Left ventricle myocardium inferior (tissue), 1 donor: ENCODE measurements at places on chromosomes 5 and 9. TPM values are rescaled to one million over a fixed set of nuclear protein-coding genes. Genes with fewer than 3 reads are reported as not detected.
A peak's percentile ranks its signal among the peaks of the same experiment; 100 is the strongest.

DNA sequence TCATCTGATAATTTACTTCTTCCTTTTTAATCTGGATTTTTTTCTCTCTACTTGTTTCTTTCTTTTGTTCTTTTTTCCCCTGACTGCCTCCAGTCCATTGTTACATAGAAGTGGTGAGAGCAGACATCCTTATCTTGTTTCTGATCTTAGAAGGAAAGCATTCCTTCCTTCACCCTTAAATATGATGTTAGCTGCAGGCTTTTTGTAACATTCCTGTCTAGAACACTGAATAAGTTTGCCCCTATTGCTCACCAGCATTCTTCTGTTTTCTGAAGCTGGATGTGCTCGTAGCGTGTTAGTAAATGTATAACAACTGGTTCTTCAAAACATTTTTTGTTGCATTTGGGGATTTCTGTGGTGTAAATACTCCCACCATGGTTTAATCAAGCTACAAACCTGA, 136.7 kb upstream of the NFIL3 start:
- H3K27me3 ChIP-seq: no peaks in the 10 kb centered on the region
- no peak overlapping the region for H3K27ac ChIP-seq
- no peaks in the 10 kb centered on the region for H3K36me3 ChIP-seq
- no peak overlapping the region for H3K4me3 ChIP-seq

GRCh38 chr9:136857166-136857565, 5.0 kb downstream of the MAMDC4 start:
- peaks cover 27% of the 10 kb centered on the region for H3K4me1 ChIP-seq
- peaks cover 18% of the 10 kb centered on the region for H3K36me3 ChIP-seq
- peak; percentile 12 for DNase-seq
- no peaks in the 10 kb centered on the region for H3K27me3 ChIP-seq
- H3K27ac ChIP-seq: no peak overlapping the region

DNA sequence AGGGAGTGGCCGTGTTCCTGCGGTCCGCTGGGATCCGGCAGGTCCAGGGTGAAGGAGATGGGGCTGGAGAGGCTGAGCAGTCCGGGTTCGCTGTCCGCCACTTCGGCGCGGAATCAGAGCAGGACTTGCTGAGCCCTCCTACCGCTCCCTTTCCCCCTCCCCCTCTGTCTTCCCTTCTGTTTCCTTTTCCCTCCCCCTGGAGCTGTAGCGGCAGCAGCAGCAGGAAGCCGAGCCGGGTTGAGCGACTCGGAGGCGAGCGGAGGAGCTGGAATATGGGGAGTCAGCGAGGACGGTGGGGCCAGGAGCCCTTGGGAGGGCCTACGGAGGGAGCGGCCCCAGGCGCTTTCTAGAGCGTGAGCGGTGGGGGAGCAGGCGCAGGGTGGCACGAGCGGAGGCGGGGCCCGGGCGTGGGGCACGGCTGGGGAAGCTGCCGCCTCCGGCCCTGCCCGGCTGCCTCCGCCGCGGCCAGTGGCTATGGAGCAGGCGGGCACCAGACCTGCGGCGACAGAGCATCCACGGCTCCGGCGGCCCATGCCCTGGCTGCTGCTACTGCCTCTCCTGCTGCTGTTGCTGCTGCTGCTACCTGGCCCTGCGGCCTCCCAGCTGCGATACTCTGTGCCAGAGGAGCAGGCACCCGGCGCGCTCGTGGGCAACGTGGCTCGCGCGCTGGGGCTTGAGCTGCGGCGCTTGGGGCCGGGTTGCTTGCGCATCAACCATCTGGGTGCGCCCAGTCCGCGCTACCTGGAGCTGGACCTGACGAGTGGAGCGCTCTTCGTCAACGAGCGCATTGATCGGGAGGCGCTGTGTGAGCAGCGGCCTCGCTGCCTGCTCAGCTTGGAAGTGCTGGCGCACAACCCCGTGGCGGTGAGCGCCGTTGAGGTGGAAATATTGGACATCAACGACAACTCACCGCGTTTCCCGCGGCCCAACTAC, at the start of gene PCDHAC2:
TSS of gene PCDHAC2 (plus strand) at position 184 of the 933 bp plus-strand sequence. CDS start at position 475, 291 bp downstream.
- no peak within 1 kb of the TSS for H3K27ac ChIP-seq
- peaks cover 17% of the 10 kb centered on the region for H3K4me1 ChIP-seq
- H3K36me3 ChIP-seq: no peaks in the 10 kb centered on the region
- H3K4me3 ChIP-seq: peak within 1 kb of the TSS; percentile 69

- DNase-seq: no peak
- H3K4me3 ChIP-seq: no peak overlapping the region
- H3K36me3 ChIP-seq: no peaks in the 10 kb centered on the region
- no peak overlapping the region for H3K27ac ChIP-seq
Observed at GRCh38 chr9:124468061-124468740, 17.9 kb downstream of the ADGRD2 start.

DNA sequence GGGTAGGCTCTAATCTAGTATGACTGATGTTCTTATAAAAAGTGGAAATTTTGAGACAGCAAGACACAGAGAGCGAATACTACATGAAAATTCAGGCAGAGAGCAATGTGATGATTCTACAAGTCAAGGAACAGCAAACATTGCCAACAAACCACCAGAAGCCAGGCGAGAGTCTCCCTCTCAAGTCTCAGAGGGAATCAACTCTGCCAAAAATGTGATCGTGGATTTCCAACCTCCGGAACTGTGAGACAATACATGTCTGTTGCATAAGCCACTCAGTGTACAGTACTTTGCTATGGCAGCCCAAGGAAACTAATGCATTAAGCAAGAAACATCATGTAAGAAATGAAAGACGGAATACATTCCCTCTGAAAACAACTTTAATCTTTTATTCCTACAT, 52.1 kb upstream of the CCNG1 start:
- peak; percentile 14 for DNase-seq
- no peak overlapping the region for H3K27ac ChIP-seq
- no peaks in the 10 kb centered on the region for H3K4me1 ChIP-seq
- H3K27me3 ChIP-seq: no peaks in the 10 kb centered on the region
- no peaks in the 10 kb centered on the region for H3K36me3 ChIP-seq

DNA sequence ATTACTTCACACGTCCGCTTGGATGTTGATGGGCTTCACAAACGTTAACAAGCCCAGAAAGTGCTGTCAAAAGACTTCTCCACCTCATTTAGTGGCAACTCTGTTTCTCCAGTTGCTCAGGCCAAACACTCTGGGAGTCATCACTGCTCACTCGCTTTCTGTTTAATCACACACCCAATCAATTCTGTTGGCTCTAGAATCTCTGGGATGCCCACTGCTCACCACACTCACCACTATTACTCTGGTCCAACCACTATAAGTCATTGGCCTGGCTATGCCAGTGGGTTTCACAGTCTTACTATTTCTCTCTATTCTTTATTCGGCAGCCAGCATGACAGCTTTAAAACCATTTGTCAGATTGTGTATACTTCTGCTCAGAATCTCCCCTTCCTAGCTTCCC, 163.5 kb downstream of the KDM4C start:
- no peak for DNase-seq
- no peaks in the 10 kb centered on the region for H3K36me3 ChIP-seq
- no peaks in the 10 kb centered on the region for H3K27me3 ChIP-seq
- no peak overlapping the region for H3K4me3 ChIP-seq
- H3K27ac ChIP-seq: no peak overlapping the region

- peaks cover 81% of the 10 kb centered on the region for H3K4me1 ChIP-seq
- DNase-seq: no peak
- H3K27me3 ChIP-seq: no peaks in the 10 kb centered on the region
- H3K4me3 ChIP-seq: peak overlapping the region; percentile 35
Observed at GRCh38 chr5:138952962-138953361, 77.8 kb upstream of the LRRTM2 start.

- no peaks in the 10 kb centered on the region for H3K27me3 ChIP-seq
- no peak for DNase-seq
- H3K27ac ChIP-seq: no peak overlapping the region
- no peak overlapping the region for H3K4me3 ChIP-seq
Observed at GRCh38 chr5:96548905-96549304, 113.3 kb upstream of the CAST start.

DNA sequence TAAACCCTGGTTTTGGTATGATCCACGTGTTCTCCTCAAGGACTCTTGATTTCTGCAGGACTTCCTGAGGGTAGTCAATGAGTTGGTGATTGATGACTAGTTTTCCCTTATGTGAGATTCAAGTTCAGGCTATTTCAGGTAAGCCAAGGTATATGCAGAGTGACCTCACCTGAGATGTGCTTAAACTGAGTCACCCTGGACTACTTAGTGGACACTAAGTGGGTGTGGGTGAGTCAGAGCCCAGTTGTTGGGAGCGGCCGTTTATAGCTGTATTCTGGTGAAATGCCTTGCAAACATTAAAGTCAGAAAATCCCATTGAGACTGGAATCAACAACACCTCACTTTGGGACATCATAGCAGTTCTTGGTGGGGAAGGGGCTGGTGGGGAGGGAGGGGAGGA, 62.9 kb downstream of the SLC28A3 start:
- H3K27ac ChIP-seq: no peak overlapping the region
- H3K4me3 ChIP-seq: no peak overlapping the region
- peaks cover 16% of the 10 kb centered on the region for H3K27me3 ChIP-seq
- H3K4me1 ChIP-seq: no peaks in the 10 kb centered on the region
- H3K36me3 ChIP-seq: no peaks in the 10 kb centered on the region

DNA sequence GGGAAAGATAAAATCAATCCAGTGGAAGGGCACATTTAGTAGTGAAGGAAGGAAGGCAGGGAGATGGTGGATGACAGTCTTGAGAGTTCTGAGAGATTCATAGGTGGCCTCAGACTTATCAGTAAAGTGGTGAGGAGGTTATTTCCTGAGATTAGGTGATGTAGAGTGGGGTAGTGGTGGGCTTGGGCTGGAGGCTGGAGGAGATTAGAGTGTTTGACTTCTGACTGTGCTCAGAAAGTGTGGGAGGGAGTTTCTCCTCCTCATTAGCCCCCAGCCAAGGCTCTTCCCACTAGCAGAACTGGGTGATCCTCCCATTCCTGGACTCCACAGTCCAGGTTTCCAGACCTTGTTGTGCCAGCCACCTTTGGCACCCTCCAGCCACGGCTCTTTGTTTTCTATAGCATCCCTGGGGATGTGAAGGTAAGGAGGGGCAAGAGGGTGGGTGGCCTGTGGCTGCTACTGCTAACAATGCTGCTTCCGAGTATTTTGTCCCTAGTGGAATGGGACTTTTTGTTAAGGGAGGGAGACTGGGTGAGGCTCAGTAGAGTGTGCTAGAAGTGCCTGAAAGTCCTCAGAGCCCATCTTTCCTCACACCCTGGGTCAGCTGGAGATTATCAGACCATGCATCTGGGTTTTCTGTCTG, 94.4 kb downstream of the ADRB2 start:
- H3K27ac ChIP-seq: no peak overlapping the region
- peaks cover 22% of the 10 kb centered on the region for H3K4me1 ChIP-seq
- no peaks in the 10 kb centered on the region for H3K27me3 ChIP-seq
- DNase-seq: no peak
- H3K4me3 ChIP-seq: no peak overlapping the region

GRCh38 chr5:54215233-54215736, 95.1 kb downstream of the ARL15 start:
- H3K4me3 ChIP-seq: no peak overlapping the region
- H3K27ac ChIP-seq: no peak overlapping the region
- no peaks in the 10 kb centered on the region for H3K36me3 ChIP-seq
- DNase-seq: no peak

DNA sequence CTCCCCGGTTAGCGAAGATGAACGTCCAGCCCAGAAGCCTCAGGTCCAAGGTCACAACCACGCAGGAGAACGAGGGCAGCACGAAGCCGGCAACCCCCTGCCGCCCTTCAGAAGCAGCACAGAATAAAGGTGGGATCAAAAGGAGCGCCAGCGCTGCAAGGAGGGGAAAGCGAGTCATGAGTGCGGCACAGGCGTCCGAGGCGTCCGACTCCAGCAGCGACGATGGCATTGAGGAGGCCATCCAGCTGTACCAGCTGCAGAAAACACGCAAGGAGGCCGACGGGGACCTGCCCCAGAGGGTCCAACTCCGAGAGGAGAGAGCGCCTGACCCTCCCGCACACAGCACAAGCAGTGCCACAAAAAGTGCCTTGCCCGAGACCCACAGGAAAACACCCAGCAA, 5.8 kb downstream of the PPP1R26 start:
- DNase-seq: no peak
- no peak overlapping the region for H3K4me3 ChIP-seq
- H3K4me1 ChIP-seq: peaks cover 18% of the 10 kb centered on the region
- no peak overlapping the region for H3K27ac ChIP-seq
- no peaks in the 10 kb centered on the region for H3K27me3 ChIP-seq

DNA sequence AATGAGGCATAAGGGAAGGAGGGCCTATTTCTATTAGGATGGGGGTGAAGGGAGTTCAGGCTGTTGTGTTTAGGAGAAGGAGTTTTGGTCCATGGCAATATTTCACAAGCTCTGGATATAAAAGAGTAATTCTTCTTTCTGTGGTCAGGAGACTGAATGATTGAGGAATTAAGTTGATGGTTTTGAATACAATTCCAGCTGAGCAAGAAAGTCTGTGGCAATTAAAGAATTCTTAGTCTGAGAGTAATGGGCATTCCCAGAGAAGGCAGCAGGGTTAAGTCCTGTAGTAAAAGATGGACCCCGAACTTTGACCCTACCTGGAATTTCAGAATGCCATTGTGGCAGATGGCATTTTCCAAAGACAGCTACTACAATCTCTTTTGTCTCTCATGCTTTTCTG, 202.6 kb downstream of the TLE4 start:
- H3K4me3 ChIP-seq: no peak overlapping the region
- no peaks in the 10 kb centered on the region for H3K4me1 ChIP-seq
- no peak for DNase-seq
- no peak overlapping the region for H3K27ac ChIP-seq
- H3K36me3 ChIP-seq: no peaks in the 10 kb centered on the region

DNA sequence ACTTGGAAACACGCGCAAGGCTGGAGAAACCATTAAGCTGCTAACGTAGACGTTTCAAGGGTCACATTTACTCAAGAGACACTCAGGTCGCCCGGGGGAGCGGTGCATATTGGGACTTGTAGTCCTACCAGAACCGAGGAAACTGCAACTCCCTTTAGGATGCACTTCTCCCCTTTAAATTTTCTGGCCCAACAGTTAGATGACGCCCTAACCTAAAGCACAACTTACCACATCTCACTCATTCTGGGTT, 384 bp upstream of the DMXL1 start:
- no peaks in the 10 kb centered on the region for H3K27me3 ChIP-seq
- peak; percentile 83 for DNase-seq
- H3K4me1 ChIP-seq: peaks cover 49% of the 10 kb centered on the region
- H3K4me3 ChIP-seq: peak overlapping the region; percentile 78
- H3K27ac ChIP-seq: peak overlapping the region; percentile 98

DNA sequence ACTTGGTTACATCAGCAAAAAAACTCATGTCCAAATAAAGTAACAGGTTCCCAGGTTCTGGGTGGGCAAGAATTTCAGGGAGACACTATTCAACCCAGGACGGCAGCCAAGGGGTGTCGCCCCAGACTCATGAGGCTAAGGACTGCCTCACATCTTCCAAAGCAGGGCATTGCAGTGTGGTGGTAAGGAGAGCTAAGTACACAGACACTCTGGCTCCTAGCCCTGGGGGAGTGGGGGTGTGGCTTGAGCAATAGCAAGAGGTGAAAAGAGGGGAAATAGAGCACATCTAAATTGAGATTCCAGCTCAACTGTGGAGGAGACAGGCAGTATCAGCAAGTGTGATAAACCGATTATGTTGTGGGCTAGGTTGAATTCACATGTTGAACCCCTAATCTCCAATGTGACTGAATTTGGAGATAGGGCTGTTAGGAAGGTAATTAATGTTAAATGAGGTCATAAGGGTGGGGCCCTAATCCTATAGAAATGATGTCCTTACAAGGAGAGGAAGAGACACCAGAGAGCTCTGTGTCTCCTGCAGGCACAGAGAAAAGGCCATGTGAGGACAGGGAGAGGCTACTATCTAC, 49.9 kb upstream of the MARCHF11 start:
- no peak for DNase-seq
- no peaks in the 10 kb centered on the region for H3K4me1 ChIP-seq
- no peak overlapping the region for H3K27ac ChIP-seq
- H3K27me3 ChIP-seq: no peaks in the 10 kb centered on the region
- H3K36me3 ChIP-seq: no peaks in the 10 kb centered on the region

Gene STK32A
- total RNA-seq: 0.80 TPM

Gene CAMK4
- total RNA-seq: 0.36 TPM

Gene GABRA1
- total RNA-seq: not detected

Gene FOXD1
- 0.19 TPM for total RNA-seq

Gene TTC23L
- total RNA-seq: not detected

Gene CD14
- 26.2 TPM for total RNA-seq
